ENCODE measurements at places on chromosomes 7 and 10.

DNA sequence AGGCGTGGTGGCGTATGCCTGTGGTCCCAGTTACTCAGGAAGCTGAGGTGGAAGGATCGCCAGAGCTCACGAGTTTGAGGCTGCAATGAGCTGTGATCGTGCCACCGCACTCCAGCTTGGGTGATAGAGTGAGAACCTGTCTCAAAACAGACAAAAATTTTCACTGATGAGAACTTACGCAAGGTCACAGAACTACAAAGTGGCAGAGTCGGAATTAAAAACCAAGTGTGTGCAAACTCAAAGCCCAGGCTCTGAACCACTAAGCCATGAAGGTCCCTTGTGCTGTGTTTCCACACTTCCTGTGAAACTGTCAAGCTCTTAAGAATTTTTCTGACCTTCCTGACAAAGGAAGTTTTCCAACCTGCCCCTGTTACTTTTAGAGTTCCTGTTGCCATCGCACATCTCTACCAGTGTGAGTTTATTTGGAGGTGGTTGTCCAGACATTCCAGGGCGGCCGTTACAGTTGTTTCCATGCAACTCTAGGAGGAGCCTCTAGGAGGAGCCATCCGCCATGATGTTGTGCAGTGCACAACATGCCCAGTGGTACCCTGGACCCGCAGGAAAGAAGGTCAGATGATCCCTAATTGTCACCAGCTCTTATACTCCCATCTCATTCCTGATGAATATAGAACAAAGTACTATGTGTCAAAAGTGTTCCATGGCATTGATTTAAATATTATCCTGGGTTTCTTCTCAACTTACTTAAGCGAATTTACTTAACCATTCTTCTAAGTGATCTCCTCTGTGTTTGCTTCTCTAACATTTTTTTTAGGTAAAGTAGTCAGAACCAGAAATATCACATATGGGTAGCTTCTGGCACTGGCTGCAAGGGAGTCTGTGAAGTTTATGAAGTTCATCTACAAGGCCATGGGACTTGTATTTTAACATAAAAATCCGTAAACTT is 49.0 kb upstream of the LYZL1 start:
- no peak for DNase-seq

GRCh38 chr7:95798401-95798930 is 26.1 kb downstream of the DYNC1I1 start:
- no peak for DNase-seq

DNA sequence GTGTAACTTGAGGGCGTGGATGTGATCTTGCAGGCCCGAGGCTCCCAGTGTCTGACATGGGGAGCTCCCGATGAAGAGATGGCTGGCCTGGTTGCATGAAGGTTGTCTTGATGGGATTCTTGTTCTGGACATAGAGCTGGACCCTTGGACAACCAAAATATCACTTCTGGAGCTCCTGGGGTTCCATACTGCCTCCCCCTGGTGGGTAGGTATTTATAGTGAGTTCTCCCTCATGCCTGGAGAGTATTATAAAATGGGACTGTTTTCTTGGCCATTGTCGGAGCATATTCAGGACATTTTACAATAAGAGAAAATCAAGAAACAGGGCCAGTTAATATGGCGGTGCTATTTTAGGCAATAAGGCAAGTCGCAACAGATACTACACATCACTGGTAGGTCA is 32.6 kb upstream of the GIMAP8 start:
- no peak for DNase-seq

DNA sequence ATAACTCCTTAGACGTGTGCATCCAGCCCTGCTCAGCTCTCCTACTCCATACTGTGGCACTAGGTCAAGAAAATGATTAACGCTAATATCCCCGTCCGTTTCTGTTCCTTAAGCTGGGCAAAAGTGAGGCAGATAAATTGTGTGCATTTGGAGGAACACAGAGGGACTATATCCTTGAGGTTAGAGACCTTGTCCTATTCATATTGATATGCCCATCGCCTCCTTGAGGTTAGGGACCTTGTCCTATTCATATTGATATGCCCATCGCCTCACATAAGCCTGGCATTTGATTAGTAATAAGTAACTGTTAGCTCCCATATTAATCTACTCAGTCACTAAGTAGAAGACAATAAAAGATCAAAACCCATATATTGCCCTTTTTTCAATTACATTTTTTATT is 12.9 kb upstream of the TAX1BP1 start:
- no peak for DNase-seq

GRCh38 chr10:119495545-119495944 is 47.0 kb downstream of the RGS10 start:
- no peak for DNase-seq

- DNase-seq: no peak
Measured at GRCh38 chr7:22179442-22179879, 177.5 kb downstream of the RAPGEF5 start.

DNA sequence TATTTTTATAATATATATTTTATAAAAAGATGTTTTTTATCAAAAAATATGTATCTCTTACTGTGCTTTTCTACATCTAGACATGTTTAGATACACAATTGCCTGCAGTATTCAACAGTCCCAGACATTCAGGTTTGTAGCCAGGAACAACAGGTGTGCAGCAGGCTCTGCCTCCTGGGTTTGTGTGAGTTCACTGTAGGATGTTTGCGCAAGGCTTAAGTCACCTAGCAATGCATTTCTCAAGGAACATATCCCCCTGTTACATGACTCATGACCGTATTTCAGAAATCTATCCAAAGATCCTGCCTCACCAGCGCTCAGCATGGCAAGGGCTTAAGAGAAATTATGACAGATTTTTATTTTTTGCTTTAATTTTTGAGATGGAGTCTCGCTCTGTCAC is 41.5 kb downstream of the PITRM1 start:
- no peak for DNase-seq

DNA sequence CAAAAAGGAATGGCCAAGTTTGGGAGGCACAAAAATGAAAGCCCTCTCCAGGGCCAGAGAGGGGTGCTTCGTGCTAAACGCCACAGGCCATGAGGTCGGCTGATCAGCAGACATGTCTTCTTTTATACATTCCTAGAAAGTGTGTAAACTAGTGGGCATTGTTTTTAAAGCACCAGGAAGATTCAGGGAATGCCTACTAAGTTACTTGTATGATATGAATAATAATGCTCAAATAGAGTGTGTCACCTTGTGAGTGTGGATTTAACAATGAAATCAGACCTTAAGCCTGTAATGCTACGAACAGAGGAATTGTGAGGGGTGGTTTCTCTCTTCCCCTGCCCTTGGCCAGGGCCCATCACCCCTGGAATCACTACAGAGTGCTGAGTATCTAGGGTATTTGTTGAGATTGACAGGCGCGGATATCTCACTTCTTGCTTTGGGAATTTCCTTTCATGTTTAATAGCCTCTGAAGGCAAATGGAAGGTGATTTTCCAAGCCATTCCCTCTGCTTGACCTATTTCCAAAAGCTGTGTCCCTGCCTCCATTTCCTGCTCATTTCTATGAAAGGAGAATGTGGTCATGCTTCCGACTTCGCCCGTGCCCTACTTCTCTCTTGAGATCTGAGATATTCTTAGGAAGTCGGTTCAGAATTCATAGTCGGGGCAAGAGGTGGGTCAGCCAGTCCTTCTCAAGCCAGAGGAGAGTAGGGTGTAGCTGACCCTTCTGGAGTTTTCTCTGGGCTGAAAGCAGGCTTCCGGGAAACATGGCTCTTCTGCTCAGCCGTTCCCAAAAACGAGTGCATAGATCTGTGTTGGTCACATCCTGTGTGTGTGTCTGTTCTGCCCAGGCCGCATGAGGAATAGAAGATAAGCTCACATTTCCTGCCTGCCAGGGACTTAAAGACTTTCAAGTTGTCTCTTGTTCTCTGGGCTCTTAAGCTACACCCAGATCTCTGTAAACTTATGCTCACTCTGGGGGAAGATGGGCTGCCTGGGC is 167.8 kb upstream of the ITGB1 start:
- no peak for DNase-seq

GRCh38 chr7:19284596-19285300 is 139.5 kb upstream of the FERD3L start:
- no peak for DNase-seq

- DNase-seq: no peak
Measured at GRCh38 chr10:130029209-130029608, 65.1 kb upstream of the EBF3 start.

DNA sequence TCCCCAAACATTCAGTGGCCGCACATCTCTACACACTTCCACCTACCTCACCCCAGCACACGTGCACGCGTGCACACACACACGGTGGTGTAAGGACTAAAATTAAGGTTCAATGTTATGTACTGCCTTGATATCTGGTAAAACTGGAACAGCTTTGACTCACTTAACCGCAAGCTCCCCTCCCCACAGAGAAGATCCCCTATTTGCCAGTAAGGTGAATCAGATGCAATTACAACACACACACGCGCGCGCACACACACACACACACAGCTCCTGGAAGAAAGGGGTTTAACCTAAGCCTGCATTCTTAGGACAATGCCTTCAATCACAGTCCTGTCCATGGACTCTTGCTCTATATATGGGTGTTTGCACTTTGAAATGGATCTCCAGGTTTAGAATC is 25.5 kb upstream of the VPS41 start:
- no peak for DNase-seq

DNA sequence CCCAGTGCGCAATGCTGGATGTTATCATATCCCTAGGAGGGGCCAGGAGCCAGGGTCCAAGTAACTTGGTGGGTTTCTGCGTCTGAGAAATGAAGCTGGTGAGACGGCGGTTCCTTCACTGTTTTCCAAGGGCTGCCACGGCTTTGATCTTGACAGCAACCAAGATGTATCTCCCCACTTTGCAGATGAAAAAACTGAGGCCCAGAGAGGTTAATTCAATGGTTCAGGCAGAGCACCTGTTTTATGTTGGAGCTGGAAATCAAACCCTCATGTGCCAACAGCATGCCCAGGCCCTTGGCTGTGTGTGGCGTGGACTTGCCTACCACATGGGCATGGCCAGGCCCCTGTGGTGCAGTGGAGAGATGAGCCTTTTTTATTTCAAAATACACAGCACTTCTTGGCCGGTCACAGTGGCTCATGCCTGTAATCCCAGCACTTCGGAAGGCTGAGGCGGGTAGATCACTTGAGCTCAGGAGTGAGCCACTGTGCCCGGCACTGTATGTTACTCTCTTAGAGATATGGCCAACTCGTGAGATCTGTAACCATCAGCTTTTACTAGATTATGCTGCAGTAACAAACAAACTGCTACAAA is 225.2 kb upstream of the SH2B2 start:
- no peak for DNase-seq

- no peak for DNase-seq
Measured at GRCh38 chr10:110207011-110207804, at the start of gene MXI1. Gene MXI1, plus strand, starts transcription at chr10:110207605. Its CDS starts 204 bp downstream, at chr10:110207809.

DNA sequence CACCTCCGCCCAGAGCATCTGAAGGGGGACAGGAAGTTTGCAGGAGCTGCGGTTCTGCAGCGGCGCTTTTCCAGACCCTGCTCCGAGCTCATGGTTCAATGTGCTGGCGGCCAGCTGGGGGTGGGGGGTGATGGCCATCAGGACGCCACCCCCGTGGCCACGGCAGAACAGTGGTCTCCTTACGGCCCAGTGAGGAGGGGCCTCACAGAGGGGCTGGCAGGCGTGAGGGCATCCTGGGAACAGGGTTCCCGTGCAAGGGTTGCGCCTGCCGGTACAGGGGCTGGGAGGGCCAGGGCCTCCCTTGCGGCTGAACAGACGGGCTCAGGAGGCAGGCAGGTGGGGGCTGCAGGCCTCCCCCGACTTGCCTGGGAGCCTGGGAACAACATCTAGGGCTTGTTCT is 39.0 kb upstream of the GNA12 start:
- no peak for DNase-seq

DNA sequence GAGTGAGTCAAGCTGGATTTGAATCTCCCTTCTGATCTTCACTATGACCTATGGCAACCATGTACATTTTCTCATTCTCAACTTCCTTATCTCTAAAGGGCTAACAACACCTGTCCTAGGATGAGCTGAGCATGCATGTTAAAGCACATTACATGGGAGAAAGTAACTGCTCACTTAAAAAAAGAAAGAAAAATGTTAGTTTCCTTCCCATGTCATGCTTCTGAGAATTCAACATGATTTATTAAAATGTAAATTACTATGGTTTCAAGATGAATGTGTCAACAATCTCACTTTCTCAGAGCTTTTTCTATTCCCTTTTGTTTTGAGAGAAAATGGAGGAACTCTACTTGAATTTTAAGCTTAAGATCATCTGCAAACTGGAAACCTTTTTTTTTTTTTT is 295.3 kb downstream of the SKIDA1 start:
- DNase-seq: no peak

GRCh38 chr7:21980926-21981500 is 35.3 kb upstream of the CDCA7L start:
- DNase-seq: no peak

GRCh38 chr7:30091491-30091912 is 43.3 kb upstream of the MTURN start:
- no peak for DNase-seq

DNA sequence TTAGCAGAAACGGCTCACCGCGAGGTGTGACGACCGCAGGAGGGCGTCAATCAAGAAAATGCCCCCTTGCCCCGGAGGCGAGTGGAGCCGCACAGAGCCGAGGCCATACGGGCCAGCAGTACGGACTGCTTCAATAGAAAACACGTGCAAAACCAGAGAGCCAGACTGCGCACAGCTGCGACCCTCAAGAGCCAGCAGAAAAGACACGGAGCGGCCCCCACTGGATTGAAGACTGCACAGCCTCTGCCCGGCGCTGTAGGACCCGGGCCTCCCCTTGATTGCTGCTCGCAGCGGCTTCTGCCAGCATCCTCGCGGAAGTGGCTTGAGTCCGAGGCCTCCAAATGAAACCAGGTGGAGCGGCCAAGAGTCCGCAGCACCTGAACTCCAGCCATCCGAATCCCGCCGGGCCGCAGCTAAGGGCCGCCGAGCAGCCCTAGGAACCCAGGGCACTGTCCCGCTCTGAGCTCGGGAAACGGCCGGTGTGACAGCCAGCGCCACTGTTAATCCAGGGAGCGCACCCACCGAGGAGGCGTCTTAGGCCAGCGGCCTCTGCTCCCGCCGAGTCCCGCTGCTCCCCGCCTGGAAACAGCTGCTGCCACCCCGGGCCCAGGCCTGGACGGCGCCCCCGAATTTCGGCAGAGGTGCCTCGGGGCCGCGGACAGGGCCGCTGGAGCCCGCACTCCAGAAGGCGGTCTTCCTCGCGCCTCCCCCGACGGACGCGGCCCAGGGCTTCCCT is 660 bp upstream of the HHEX start:
- DNase-seq: no peak

DNA sequence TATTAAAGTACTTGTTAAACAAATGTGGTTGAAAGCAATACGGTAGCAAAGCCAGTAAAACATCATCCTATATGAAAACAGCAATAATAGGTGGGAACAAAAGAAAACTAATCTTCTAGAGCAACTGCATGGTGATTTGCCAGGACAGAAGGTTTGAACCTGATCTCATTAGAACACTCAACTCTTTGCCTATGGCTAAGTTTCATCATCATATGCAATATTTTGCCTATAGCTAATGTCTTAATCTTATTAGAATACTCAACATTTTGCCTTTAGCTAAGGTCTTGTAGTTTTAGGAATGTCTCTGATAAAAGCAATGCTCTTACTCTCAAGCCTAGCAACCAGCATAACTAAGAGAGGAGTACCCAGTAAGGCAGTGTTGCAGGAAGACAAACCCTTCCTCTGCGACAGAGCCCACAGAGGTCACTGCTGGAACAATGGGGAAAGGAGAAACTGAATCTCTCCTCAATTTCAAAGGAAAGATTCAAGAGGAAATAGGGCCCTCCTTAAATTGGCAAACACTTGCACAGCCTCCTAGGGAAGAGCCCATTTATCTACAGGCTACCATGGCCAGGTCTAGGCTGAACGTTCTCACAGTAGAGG is 38.3 kb downstream of the CADPS2 start:
- DNase-seq: no peak

All from stimulated activated CD8-positive, alpha-beta memory T cell treated with anti-CD3 and anti-CD28 coated beads, Interleukin-12 subunit alpha, Interleukin-12 subunit beta, amount 100 ng/mL, for 4 hours (primary cell).